ENCODE measurements at places on chromosomes 16 and 17.
A peak's percentile ranks its signal among the peaks of the same experiment; 100 is the strongest.

GRCh38 chr17:9973669-9974447 is 68.8 kb upstream of the RCVRN start:
- no peak for DNase-seq

GRCh38 chr17:41324180-41325075 is 8.9 kb upstream of the KRTAP17-1 start:
- no peak for DNase-seq

DNA sequence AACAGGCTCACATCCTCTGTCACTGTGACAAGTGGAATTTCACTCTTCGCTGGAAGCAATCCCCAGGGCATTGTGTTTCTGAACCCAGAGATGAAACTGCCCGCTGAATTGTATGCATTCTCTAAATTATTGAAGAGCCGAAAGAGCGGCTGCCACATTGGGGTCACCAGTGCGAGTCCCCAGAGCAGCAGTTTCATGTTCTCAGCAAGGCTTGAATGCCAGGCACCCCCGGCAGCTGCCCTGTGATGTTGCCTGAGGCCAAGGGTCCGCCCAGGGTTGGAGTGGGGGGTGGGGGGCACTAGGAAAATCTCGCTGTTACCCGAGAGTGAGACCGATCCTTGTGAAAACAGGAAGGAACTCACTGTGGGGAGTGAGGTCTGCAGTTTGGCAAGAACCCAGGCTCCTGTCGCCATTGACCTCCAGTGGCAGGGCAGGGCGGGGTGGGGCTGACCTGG is 20.7 kb upstream of the BCAR1 start:
- no peak for DNase-seq

- DNase-seq, result no peak
These were observed 47.9 kb downstream of the WDR59 start for GRCh38 chr16:74936902-74937560.

DNA sequence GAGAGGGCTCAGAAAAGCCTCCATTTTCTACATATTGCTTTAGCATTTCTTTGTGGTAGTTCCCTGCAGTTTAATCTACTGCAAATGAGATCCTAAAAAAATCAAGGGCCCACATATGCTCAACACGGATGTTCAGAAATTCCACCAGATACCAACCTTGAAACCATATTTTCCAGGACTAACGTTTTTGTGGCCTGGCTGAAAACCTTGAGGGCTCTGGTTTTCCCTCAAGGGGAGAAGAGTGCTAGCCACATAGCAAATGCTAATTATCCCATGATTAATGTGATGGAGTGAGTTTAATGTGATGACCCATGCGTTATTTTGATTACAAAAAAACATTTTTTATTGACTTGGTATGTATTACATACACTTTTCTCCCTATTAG is 68.9 kb downstream of the SNX11 start:
- no peak for DNase-seq

- DNase-seq, result no peak
These were observed 6.5 kb upstream of the NPIPB7 start for GRCh38 chr16:28478506-28479180.

GRCh38 chr17:14032234-14032633 is 37.1 kb upstream of the COX10 start:
- DNase-seq, result no peak

DNA sequence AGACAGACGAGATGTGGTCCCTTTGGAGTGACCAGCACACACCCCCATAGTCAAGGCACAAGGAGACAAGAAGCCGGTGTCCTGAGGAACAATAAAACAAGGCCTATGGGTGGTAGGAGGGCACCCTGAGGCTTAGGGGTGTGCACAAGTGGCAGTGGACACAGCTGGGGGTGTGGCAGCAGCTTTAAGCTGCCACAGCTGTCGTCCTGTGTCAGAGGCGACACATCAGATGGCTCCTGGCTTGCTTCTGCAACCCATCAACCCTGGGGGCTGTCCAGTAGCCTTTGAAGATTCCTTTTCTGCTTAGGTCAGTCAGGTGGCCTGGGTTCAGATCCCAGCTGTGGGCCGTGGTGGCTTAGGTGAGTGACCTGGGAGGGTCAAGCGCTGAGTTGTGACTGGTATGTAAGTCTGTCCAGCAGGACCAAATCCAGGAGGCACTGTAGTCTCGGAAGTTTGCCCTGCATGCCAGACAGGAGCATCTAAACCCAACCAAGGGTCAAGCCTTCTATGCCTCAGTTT is 15.8 kb downstream of the DRC3 start:
- DNase-seq, result no peak

- no peak for DNase-seq
These were observed 15.8 kb upstream of the TBX21 start for GRCh38 chr17:47717261-47717697.

DNA sequence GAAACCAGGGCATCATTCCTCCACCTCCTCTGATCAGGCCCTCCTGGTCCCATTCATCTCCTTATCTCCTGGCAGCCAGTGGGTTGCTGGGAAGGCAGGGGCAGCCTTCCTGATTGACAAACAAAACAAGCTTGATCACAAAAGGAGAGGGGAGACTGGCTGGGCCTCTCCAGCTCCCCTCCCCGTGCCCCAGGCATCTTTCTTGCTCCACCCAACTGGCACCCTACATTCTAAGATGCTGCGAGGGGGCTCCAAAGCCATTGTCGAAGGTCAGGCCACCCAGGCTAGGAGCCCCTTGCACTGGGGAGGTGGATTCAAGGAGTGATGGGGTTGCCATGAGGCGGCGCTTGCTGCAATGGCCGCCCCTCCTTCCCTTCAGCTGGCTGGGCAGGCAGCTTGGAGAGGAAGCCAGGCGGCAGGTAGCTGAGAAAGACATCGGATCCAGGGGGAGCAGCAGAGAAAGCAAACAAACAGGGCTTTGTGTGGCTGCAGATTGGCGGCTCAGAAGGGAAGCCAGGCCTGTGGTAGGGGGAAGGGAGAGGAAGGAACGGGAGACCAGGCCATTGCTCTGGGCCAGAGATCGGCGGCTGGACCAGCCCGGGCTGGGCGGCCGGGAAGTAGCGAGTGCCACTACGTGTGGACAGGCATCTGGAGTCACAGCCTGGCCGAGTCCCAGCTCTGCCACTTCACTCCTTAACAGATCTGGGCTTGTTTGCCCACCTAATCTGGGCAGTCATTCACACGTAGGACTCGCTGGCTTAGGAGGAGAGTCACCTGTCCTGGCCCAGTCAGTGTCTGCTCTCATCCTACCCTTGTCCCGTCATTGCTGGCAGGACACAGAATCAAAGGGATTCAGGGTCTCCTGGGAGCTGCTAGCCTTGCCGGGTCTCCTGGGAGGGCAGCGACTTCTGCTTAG is 12.3 kb downstream of the RAI1 start:
- DNase-seq, result peak; percentile 35

DNA sequence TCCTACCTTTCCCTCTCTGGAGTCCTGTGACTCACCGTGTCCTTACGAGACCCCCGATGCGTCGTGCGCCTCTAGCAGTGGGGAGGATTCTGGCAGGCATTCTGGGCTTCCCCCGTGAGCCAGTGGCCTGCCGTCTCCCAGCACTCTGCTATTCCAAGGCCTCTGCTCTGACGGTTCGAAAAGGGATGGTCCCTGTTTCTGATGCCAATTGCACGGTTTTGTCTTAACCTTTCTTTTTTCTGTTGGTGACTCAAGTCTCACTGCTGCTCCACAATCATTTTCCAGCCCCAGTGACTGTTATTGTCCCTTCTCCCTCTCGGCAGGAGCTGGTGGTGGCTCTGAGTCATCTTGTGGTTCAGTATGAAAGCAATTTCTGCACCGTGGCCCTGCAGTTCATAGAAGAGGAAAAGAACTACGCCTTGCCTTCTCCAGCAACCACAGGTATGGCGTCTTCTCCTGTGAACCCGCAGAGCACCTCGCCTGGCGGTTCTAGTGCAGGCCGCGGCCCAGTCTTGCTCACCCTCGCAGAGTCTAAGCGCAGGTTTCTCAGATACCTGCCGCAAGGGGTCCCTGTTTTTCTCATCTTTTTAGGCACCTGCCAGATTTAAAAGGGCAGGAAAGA is 100.1 kb upstream of the CHMP6 start:
- DNase-seq, result peak; percentile 64

DNA sequence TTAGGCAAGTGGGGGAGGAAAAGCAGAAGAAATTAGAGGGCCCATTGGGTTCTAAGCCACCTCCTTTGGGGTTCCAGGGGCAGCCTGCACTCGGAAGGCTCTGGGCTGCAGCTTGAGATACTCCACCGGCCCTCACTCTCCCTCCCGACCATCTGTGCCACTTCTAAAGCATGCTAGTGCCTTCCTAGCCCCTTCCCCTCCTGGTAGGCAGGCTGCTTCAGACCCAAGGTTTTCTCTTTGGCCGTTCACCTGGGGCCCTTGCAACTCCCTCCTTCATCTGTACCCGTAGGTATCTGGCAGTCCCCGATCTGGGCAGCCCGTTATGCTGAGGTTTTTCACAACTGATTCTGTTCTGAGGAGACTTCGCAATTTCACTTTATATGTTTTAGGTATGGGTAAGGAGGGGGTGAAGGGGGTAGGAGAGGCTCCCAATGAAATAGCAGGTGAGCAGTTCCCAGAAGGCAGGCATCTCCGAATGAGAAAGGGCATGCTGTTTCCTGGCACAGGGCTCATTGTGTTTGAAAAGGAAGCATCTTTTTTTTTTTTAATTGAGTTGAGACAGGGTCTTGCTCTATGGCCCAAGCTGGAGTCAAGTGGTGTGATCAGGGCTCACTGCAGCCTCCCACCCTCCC is 98.7 kb downstream of the RAB11FIP4 start:
- no peak for DNase-seq

- no peak for DNase-seq
These were observed 508 bp upstream of the TMC8 start for GRCh38 chr17:78130090-78130436.

DNA sequence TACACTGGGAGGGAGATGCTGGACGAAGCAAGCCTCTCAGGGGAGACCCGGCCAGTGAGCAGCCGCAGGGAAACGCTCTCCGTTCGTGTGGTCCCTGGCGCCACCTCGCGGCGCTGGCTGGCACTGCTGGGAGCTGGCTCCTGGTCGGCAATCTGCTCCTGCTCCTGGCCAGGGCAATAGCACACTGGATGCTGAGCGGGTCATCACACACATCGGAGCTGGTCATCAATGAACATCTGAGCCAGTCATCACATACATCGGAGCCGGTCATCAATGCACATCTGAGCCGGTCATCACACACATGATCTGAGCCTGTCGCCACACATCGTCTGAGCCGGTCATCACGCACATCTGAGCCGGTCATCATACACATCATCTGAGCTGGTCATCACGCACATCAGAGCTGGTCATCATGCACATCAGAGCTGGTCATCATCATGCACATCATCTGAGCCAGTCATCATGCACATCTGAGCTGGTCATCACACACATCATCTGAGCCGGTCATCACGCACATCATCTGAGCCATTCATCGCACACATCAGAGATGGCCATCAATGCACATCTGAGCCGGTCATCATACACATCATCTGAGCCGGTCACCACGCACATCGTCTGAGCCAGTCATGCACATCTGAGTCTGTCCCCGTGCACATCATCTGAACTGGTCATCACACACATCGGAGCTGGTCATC is 217.3 kb downstream of the RBFOX3 start:
- DNase-seq, result peak; percentile 83

- DNase-seq, result peak; percentile 78
These were observed 17.8 kb upstream of the NAGLU start for GRCh38 chr17:42518046-42518754.

- no peak for DNase-seq
These were observed 12.3 kb downstream of the ENPP7 start for GRCh38 chr17:79742951-79743476.

- no peak for DNase-seq
These were observed 22.6 kb upstream of the ITGA3 start for GRCh38 chr17:50033316-50033715.

DNA sequence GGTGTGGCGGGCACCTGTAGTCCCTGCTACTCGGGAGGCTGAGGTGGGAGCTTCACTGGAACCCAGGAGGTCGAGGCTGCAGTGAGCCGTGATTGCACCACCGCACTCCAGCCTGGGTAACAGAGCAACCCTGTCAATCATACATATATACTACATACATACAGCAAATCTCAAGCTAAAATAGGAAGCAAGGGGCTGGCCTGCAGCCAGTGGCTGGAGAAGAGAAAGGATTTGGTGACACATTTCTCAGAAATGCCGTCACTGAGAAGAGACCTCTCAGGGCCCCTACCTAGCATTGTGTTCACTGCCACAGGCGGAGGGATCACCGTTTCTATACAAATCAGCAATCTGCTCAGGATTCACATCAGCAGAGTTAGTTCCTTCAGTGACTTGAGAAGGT is 16.9 kb downstream of the NARF start:
- DNase-seq, result no peak

GRCh38 chr17:73510981-73511718 is 133.1 kb downstream of the SDK2 start:
- DNase-seq, result no peak

- no peak for DNase-seq
These were observed 12.3 kb downstream of the PELP1 start for GRCh38 chr17:4691686-4692085.

- no peak for DNase-seq
These were observed 33.4 kb upstream of the MMD start for GRCh38 chr17:55454906-55455474.

GRCh38 chr17:73801455-73802100 is 157.3 kb upstream of the SDK2 start:
- no peak for DNase-seq

DNA sequence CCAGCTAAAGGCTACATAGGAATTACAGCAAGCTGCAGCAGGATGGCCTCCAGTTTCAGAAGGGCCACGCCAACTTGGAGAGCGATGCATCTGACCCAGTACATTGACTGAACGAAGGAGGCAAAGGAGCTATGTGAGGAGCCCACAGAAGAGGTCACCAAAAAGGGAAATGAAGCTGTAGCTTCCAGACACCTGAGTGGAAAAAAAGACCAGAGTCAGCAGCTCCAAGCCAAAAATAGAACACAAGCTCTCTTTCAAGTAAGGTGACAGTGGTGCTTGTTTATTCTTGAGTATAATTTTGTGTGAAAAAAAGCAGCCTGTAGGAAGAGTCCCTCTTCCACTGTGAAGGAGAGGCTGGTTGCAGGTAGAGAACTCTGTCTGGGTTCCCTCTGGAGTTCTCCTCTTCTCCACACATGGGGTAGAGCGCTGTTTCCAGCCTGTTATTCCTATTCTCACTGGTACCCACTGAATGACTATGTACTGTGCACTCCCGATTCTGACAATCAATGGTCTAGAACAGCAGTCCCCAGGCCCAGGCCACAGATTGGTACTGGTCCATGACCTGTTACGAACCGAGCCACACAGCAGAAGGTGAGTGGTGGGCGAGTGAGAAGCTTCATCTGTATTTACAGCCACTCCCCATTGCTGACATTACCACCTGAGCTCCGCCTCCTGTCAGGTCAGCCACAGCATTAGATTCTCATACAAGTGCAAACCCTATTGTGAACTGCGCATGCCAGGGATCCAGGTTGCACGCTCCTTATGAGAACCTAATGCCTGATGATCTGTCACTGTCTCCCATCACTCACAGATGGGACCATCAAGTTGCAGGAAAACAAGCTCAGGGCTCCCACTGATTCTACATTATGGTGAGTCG is 15.1 kb downstream of the CCL4 start:
- no peak for DNase-seq
